CD4-positive, alpha-beta T cell treated with Interleukin-2 at 100 ng/mL for 4 hours (primary cell): ENCODE measurements at places on chromosomes 13 and 19.

- no peak for DNase-seq
Measured at GRCh38 chr19:34403784-34404108, 453 bp upstream of the PDCD2L start.

DNA sequence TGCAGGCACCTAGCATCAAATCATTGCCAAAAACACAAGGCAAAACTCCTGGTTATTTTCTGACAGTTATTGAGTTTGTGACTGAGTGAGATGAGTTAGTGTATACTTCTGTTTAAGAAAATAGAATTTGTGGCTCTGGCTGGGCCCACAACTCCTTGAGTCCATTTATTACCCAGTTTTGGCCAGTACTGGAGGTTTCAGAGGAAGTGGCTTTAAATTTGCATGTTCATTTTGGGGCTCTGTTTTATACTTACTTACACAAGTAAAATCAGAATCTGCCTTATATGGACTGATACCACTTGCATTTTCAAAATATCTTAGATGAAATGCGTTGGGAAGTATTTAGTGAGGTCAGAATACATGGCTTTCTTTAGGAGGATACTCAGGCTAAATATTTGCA, 29.0 kb downstream of the TNFSF11 start:
- DNase-seq, result no peak

- DNase-seq, result no peak
Measured at GRCh38 chr13:100124265-100124664, 35.4 kb downstream of the PCCA start.

- no peak for DNase-seq
Measured at GRCh38 chr13:102567857-102568256, 28.9 kb upstream of the TPP2 start.

DNA sequence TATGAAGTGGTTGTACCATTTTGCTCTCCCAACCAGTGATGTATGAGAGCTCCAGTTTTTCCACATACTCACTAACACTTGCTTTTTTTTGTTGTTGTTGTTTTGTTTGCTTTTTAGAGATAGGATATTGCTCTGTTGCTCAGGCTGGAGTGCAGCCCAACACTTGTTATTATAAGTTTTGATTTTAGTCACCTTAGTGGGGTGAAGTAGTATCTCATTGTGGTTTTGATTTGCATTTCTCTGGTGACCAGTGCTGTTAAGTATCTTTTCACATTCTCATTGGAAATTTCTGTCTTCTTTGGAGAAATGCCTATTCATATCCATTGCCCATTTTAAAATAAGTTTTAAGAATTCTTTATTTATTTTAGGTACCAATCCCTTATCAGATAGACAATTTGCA, 31.3 kb downstream of the CYP4F22 start:
- DNase-seq, result no peak

DNA sequence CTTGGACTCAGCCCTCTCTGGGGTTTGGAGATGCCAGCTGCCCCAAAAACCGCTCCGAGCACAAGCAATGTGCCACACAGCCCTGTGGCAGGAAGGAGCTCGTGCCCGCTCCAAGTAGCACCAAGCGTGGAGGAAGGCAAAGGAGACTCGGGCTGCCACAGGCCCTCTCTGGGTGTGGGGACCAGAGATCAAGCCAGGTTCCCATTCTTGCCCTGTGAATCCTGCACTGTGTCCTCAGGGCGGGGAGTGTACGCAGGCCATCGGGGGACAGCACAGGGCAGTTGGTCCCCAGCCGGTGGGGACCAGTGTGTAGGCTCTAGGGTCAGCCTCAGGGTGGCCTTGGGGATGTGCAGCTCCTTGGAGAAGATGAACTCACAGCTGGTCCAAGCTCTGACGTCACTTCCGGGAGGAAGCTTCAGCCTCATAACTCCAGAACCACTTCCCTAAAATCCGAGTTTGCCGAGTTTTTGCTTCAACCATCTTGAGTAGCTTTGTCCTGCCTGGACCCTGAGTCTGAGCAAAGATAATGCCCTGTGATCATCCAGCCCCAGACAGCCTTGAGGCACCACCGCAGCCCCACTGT, 9.3 kb upstream of the CPAMD8 start:
- no peak for DNase-seq

DNA sequence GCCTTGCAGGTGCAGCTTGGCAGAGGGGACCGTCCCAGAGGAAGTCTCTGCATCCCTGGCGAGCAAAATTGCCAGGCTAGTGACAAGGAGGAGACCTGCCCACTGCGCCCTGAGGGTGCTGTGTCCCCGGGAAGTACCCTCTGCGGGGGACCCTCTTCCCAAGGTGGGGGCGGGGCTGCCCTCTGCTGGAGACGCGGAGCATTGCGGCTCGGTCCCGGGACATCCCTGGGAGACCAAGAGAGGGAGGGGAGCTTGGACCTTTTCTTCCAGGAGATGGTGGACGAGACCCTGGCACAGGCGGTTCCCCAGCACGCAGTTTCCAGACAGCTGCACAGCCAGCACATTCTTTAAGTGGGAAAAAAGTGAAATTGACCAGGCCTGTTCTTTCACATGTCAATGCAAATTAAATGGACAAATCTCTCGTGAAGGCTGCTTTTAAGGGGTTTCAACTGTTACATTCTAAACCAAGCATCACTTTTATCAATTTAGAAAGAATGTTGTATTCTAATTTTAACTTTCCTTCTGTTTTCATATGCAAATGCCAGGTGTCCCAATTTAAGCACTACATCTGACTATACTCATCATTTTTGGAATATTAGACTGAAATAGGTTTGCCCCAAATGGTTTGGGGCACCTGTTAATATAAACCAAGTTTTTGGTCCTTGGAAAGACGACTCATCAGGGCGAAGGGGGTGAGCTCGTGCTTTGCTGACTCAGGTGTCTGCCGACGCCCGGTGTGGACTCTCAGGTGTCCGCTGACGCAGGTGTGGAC, 60.7 kb downstream of the MCF2L start:
- DNase-seq, result peak; percentile 32

- DNase-seq, result no peak
Measured at GRCh38 chr19:13629687-13630357, 123.5 kb upstream of the CACNA1A start.

DNA sequence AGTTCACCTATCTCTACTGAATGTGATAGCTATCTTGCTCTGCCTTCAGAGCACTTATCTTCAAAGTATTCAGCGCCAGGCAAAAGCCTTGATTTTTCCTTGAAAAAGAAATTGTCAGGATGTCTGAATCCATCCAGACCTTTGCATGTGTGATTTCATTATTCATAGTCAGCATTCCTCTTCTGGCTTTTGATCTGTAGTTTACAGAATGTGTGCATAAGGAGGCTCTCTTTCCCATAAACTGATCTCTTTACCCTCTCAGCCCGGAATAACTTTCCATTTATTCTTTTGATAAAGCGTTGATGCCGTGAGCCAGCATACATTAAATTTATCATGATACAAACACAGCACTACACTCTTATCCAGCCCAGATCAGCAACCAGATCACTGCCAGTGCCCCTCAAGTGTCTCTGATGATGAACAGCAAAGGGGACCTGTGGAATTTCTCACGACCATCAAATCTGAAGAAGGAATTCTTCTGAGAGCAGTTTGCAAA, 130.8 kb downstream of the DNAJC15 start:
- no peak for DNase-seq

DNA sequence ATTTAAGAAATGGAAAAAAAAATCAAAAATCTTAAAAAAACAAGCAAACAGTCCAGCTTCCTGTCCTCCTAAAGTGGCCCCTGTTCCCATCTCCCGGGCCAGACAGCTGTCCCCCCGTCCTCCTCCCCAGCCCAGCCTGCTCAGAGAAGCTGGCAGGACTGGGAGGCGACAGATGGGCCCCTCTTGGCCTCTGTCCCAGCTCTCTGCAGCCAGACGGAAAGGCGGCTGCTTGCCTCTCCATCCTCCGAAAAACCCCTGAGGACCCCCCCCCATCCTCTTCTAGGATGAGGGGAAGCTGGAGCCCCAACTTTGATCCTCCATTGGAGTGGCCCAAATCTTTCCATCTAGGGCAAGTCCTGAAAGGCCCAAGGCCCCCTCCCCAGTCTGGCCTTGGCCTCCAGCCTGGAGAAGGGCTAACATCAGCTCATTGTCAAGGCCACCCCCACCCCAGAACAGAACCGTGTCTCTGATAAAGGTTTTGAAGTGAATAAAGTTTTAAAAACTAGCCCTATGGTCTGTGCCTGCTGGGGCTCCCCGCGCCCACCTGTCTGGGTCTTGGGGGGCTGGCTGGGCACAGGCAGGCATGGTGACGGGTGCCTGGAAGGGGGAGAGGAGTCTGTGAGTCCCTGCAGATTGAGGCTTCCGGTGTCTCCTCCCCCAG, 3.8 kb downstream of the GADD45GIP1 start:
- no peak for DNase-seq

GRCh38 chr13:98026457-98026857, 73.0 kb downstream of the IPO5 start:
- no peak for DNase-seq

DNA sequence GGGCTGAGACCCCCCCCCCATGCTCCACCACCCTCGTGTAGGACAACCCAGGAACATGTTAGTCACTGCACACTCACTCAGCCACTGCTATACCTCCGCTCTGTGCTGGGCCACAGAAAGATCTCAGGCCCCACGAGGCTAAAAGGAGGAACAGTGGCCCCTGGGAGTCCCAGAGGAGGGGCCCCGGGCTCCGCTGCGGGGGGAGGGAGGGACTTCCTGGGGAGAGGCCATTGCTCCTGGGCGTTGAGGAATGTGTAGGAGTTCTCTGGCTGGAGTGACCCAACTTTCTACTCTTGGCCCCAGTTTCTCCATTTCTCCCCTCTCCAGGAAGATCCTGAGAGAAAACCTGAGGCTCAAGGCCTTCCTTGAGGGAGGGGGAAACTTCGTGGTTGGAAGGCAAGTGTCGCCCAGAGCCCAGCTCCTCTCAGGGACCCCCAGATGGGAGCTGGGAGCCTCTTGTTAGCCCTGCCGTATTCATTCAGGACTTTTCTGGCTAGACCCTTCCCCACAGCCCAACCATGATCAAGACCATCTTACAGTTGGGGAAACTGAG, 13.6 kb downstream of the ONECUT3 start:
- no peak for DNase-seq

DNA sequence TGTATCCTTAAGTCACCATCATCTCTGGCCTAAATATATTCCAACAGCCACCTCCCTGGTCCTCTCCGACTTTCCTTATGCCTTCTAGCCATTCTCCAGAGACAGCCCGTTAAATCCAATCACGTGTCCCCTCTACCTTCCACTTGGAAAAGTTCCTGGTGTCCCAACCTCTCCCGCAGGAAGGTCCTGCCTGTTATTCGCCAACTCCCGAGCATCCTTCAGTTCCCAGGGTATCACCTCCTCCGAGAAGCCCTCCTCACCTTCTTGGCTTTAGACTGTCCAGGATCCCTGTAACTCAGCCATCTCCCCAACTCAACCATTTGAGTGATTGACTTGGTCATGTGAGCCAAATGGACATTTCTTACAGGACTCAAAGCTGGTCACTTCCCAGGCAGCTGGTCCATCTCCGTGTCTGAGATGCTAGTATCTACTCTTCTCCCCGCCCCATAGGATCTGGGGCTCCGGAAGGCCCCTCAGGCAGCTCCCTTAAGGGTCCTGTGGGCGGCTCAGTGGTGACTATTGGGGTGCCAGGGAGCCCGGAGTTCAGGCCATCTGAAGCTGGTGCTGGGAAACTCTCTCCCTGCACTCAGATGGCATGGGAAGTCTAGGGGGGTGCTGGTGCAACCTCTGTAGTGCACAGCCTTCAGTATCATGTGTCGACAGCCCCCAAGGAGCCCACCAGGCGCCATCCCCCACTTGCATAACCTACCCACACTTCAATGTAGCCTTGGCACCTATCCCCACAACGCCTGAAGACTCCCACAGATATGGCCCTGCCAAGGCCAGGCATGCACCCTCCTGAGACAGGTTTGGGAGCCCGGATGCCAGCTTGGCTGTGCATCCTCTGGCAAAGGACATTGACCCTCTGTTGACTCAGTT, 27.9 kb upstream of the NANOS3 start:
- DNase-seq, result no peak

DNA sequence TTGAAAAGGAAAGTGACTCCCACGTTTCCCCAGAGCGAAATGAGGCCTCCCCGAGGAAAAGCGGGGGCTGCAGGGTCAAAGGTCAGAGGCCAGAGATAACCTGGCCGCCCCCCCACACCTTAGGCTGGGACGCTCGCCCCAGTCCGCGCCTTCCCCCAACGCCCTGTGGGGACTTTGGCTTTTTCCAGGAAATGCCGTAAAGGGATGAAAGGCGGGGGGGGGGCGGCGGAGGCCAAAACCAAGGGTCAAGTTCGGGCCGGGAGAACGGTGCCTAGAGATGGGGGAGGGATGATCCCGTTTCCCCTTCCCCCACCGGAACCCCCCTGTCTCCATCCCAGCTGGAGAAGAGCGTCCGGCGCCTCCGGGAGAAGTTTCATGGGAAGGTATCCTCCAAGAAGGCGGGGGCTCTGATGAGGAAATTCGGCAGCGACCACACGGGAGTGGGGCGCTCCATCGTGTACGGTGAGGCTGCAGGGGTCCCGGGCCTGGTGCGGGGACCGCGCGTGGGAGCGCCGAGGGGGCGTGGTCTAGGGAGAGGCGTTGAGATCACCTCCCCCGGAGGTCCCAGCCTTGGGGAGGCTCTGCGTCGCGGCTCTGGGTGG, 575 bp downstream of the SHFL start:
- peak; percentile 30 for DNase-seq

GRCh38 chr19:19278315-19278714, 5.2 kb upstream of the TM6SF2 start:
- DNase-seq, result no peak

- DNase-seq, result no peak
Measured at GRCh38 chr13:76993021-76993420, 1.1 kb downstream of the CLN5 start.

- DNase-seq, result no peak
Measured at GRCh38 chr13:104577071-104577815, 1511.0 kb upstream of the SLC10A2 start.

DNA sequence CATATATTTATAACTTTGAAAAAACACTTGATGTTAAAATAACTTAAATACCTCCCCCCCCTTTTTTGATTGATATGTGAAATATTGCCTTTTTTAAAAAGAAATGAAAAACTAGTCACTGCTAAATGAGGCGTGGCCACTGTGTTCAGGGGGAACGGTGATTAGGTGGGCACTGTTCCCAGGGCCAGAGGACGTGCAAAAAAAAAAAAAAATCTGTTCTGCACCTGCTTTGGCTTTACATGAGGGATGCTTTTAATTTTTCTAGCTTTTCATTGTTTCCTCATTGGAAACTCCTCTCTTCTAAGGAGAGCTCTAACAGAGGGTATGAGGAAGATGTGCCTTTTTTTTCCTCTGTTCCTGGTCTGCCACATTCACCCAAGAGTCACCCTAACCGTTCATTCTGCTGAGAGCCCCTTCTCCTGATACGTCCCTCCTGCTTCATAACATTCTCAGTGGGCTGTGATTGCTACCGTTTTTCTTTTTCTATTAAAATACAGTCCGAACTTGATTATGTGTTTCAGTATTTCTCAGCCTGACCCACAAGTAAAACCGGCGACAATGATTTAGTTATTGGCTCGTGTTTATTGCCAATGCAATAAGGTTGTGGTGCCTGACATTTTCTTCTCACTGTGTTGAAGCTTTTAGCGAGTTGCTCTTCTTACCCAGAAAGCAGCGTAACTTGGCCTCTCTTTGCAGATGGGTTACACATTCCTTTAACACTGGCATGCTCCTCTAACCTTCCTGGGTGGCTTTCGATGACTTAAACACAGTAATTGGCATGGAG, 64.8 kb upstream of the ZNF536 start:
- DNase-seq, result no peak
